ENCODE measurements at places on chromosomes 1 and 21.

GRCh38 chr21:41573902-41574690, 66.1 kb upstream of the TMPRSS2 start:
- no peak for DNase-seq

GRCh38 chr1:206794294-206794908, 22.1 kb upstream of the IL10 start:
- no peak for DNase-seq

GRCh38 chr1:110249256-110249655, 39.1 kb downstream of the KCNC4 start:
- DNase-seq = no peak

DNA sequence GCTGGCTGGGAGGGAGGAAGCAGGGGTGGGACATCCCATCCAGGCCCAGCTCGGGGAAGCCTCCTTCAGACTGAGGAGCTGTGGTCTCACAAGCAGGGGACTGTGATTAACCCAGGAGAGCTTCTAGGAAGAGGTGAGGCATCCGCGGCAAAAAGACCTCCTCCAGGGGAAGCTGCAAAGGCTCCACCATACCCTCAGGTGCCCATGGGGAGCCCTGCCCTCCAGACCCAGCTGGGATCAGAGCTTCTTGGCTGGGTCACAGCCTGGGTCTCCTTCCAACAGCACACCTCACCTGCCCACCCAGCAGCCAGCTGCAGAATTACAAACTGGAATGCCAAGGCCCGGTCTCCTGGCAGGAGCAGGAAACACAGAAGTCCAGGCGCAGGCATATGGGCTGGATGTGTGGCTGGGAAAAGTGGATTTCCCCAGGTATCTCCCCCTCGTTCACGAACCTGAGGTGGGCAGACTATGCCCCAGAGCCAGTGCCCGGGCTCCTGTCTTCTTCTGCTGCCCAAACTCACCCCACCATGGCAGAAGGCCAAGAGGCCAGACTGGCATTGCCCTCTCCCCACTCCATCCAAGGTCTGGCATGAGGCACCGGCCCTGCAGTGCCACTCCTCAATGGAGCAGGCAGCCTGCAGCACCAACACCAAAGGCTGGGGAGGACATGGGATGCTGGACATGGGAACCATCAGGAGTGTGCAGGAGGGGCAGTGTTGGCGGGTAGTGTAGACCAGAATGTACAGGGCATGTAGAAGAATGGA, 15.4 kb upstream of the ARF1 start:
- no peak for DNase-seq
